Activated CD4-positive, alpha-beta T cell treated with anti-CD3 and anti-CD28 coated beads, Interleukin-2, amount 10 ng/mL, durations not matched to agents 24 days and 14 days (primary cell): ENCODE measurements at places on chromosomes 16 and 17. TPM values are rescaled to one million over a fixed set of nuclear protein-coding genes. Genes with fewer than 3 reads are reported as not detected.

DNA sequence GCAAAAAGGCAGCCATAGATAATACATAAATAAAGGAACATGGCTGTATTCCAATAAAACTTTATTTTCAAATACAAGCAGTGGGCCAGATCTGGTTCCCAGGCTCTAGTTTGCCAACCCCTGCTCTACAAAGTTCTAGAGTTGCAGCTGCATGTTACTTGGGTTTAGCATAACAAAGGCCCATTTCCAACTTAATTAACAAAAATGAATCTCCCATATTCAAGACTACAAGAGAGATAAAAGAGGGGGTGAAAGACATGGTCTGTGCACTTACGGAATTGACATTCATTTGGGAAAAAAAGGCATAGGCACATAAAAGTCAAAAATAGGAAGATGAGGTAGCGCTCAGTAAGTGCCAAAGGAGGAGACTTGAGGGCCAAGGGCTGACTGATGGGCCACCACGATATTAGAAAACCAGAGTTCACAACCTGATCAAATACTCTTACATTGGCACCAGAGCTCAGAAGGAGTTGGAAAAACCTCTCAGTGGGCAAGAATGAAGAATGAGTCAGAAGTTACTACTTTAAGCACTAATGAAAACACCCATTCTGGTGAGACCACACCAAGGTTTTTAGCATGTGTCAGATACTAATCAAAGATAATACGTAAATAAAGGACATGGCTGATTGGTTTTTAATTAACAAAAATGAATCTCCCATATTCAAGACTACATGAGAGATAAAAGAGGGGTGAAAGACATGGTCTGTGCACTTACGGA is 164.0 kb downstream of the VPS53 start:
- DNase-seq = no peak

GRCh38 chr17:71600137-71600789 is 520.6 kb upstream of the SOX9 start:
- DNase-seq = no peak

ANKRD13B gene
- 43.1 and 49.8 TPM in 2 replicates for total RNA-seq

- DNase-seq = no peak
Observed at GRCh38 chr17:79090443-79091225, 16.0 kb downstream of the ENGASE start.

- DNase-seq = no peak
Observed at GRCh38 chr17:83161298-83162034, 82.1 kb downstream of the METRNL start.

GRCh38 chr16:52757746-52758472 is 211.0 kb upstream of the TOX3 start:
- no peak for DNase-seq

GRCh38 chr16:23934610-23935236 is 98.9 kb downstream of the PRKCB start:
- no peak for DNase-seq
